HFFc6 (cell line): ENCODE measurements at places on chromosomes 16 and 17.

- DNase-seq: peak; percentile 13
Measured at GRCh38 chr16:48318630-48319029, 66.6 kb downstream of the SIAH1 start.

- no peak for DNase-seq
Measured at GRCh38 chr16:20750558-20750957, 8.9 kb upstream of the THUMPD1 start.

DNA sequence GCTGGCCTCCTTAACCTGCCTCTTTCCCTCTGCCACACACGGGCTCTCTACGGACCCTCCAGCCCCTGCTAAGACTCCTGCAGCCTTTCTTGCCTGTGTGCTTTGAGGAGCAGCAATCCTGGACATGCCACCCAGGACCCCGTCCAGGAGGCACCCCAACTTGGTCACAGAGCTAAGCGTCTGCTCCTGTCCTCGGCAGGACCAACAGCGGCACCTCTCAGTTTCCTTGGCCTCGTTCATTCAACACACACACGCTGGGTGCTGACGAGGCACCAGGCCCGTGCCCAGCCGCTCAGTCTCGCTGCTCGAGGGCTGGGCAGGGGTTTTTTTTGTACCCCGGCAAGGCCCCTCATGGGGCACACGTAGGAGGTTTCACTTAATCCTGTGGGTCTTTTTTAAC lies 15.2 kb downstream of the RPH3AL start:
- no peak for DNase-seq

GRCh38 chr16:84042879-84043485 lies 387 bp upstream of the SLC38A8 start:
- DNase-seq: no peak

DNA sequence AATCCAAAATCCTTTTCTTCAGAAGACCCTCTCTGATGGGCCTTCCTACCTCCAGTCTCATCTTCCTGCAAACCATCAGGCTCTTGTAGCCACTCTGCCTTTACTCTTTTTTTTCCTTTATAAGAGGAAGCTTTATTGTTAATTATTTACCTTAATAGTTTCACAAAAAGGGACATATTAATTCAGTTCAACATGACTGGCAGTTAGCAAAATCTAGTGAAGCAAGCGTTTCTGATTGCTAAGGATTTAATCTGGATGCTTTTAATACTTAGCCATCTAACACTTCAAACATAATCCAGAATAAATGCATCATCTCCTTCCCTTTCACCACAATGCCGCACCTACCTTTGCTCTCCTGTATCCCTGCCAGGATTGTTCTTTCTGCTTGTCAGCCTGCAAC lies 62.0 kb downstream of the SPACA3 start:
- no peak for DNase-seq

GRCh38 chr16:62661435-62661834 lies 625.2 kb upstream of the CDH8 start:
- no peak for DNase-seq

DNA sequence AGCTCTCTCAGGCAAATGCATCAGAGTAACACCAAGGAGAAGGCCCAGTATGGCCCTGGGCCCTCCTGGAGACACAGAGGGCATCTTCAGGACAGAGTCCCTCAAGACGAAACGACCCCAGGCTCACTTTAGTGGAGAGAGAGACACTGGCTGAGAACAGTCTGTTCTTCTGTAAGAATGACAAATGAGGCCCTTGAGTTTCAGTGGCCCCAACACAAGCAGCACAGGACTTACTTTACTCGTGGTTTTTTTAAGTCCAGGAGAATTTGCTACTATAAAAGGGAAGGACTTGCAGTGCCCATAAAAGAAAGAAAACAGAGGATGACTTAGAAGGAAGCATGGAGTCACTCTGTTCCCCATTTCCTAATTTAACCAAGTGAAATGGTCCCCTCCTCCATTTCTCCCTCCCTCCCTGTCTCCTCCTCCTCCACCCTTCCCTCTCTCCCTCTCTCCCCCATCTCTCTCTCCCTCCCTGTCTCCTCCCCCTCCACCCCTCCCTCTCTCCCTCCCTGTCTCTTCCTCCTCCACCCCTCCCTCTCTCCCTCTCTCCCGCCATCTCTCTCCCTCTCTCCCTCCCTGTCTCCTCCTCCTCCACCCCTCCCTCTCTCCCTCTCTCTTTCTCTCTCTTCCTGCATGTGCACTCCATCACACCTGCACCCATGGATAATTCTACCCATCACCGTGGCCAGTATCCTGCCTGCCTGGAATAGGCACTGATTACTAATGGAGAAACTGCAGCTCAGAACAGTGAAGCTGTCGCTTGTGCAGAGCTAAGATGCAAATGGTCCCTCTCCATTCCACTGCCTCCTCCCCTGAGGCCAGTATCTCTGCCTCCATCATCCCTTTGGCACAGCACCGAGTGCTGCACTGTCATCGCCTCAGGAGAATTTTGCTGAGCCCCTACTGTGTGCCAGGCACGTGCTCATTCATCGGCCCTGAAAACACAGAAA lies 47.3 kb upstream of the RBFOX3 start:
- DNase-seq: no peak

- DNase-seq: no peak
Measured at GRCh38 chr16:89861648-89862047, 11.7 kb upstream of the TCF25 start.

DNA sequence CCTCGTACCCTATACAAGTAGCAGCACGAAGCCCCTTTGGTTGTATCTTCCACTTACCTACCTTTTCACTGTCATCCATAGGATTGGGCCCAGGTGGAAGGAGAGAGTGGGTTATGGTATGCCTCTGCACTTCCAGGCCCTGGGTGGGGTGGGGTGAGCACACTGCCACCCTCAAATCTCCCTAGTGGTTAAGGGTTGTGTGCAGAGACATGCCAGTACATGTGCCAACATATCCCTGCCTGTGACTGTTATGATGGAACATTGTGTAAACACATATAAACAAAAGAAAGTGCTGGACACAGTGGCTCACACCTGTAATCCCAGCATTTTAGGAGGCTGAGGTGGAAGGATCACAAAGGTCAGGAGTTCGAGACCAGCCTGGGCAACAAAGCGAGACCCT lies 11.1 kb downstream of the HROB start:
- no peak for DNase-seq

GRCh38 chr17:70165383-70165782 lies 3.9 kb upstream of the KCNJ2 start:
- no peak for DNase-seq

DNA sequence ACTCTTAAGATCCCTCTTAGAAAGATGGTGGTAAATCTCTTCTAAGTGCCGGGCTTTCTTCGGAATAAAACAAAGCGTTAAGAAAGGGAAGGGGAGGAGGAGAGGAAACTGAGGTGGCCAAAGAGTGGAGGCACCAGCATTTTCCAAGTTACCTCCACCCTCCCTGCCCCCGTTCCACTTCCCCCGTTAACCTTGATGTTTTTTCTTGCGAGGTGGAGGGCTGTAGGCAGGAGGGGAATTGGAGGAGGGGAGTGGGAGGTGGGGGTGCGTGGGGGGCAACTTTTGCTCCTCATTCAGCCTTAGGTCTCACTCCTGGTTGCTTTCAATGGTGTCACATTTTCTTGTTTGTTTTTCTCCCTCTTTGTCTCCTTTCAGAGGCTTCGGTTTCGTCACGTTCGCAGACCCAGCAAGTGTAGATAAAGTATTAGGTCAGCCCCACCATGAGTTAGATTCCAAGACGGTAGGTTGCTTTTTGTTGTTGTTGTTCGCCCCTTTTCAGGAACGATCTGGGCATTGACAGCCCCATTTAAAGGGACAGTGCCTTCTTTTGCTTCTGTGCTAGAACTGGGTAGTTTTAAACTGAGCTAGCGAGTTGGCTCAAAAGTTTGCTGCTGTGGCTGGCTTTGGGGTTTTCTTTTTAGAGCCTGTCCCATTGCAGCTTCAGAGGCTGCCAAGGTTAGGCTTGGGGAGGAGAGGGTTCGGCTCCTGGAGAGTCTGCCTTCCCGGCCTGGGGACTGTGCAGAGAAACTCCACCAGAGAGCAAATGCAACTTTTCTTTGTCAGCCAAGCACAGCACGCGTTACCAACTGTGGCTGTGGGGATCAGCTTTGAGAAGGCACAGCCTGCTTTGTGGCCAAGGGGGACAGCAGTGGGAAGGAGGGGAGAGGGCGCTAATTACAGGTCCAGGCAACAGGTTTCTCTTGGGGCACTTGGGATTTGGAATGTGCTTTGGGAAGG lies 1.9 kb downstream of the MSI2 start:
- no peak for DNase-seq

- peak; percentile 79 for DNase-seq
Measured at GRCh38 chr16:90019543-90020259, 445 bp upstream of the DBNDD1 start.

- no peak for DNase-seq
Measured at GRCh38 chr17:5819396-5819795, 235.1 kb upstream of the NLRP1 start.

- DNase-seq: no peak
Measured at GRCh38 chr17:80361495-80362220, 53.3 kb upstream of the ENDOV start.

- no peak for DNase-seq
Measured at GRCh38 chr16:7086822-7087616, 245.6 kb upstream of the RBFOX1 start.

DNA sequence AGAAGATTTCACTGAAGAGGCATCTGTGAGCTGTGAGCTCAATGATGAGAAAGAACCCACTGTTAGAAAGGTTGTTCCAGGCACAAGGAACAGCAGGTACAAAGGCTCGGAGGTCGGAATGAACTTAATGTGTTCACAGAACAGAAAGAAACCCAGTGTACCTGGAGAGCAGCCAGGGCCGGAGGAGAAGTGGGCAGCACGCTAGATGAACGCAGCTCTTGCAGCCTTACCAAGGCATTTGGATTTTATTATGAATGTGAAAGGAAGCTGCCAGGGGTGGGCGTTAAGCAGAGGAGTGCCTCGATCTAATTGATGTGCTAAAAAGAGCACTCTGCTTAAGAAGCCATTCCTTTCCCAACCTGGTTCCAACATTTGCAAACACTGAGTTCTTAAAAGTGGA lies 19.0 kb downstream of the EEF2K start:
- no peak for DNase-seq

- no peak for DNase-seq
Measured at GRCh38 chr17:65638221-65638975, 77.0 kb upstream of the AXIN2 start.

DNA sequence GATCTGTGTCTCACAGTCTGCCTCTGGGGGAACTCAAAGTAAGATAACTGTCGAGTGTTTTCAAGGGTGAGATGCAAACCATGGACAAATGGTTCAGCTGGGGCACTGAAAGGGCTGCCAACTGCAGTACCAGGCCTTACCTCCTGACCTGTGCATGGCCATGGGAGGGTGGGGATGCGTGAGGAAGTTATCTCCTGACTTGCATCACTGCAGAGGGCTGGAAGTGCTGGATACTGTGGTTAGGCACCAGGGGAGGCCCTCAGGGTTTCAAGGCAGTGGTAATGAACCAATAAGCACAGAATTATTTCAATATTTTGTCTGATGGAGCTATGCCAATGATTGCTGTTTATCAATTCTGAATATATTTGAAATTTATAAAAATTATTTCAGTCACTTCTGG lies 159.2 kb downstream of the CYLD start:
- DNase-seq: no peak

- peak; percentile 51 for DNase-seq
Measured at GRCh38 chr17:66115246-66115645, 76.7 kb downstream of the CEP112 start.

DNA sequence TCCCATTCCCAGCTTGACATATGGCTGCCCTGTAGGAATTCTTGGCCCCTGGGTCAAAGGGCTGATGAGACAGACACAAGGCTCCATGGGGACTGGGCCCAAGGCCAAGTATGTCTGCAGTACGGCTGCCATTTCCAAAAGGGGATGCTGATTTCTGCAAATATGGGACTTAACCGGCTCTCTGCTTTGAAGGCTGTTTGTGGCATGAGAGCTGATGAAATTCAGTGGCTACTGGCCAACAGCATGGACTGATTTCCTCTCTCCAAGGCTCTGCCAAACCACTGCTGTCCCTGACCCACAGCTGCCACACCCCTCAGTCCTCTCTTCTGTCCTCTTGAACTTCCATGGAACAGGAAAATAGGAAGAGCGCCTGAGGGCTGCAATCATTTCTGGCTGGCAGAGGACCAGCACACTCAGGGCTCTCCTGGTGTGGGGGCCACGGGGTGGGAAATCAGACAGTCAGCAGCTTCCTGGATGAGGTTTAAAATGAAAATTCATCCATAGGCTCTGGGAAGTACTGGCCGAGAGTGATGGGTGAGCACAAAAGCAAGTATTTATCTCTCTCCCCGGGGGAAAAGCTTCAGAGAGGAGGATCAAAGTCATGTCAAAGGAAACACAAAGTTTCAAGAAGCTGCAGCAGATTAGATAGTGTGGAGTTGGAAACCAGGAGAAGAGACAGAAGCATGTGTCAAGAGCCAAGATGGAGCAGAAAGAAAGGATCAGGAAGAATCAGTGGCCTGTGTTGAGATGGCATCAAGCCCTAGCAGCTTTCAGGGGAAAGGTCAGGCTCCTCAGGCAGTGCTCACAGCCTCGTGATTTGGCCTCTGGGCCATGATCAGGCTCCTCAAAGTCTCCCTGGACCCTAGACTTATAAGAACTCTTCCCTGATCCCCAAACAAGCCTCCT lies 64.1 kb upstream of the SREBF1 start:
- DNase-seq: peak; percentile 95

GRCh38 chr16:48676836-48677235 lies 66.9 kb upstream of the N4BP1 start:
- DNase-seq: peak; percentile 5

DNA sequence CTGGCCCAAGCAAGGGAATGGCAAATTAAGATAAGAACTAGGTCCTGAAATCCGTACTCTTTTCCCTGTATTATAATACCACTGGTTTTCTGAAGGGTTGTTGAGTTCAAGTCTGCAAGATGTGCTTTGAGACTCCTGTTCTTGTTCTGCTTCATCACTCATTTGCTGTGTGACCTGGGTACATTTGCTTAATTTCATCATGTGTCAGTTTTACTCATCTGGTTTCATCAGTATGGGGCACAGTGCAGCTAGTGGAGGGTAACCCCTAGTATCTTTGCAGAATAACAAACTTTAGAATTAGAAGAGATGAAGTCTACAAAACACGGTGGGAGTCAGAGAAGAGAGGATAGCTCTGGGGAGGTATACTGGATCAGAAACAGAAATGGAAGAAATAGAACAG lies 21.9 kb upstream of the EFCAB13 start:
- DNase-seq: no peak

DNA sequence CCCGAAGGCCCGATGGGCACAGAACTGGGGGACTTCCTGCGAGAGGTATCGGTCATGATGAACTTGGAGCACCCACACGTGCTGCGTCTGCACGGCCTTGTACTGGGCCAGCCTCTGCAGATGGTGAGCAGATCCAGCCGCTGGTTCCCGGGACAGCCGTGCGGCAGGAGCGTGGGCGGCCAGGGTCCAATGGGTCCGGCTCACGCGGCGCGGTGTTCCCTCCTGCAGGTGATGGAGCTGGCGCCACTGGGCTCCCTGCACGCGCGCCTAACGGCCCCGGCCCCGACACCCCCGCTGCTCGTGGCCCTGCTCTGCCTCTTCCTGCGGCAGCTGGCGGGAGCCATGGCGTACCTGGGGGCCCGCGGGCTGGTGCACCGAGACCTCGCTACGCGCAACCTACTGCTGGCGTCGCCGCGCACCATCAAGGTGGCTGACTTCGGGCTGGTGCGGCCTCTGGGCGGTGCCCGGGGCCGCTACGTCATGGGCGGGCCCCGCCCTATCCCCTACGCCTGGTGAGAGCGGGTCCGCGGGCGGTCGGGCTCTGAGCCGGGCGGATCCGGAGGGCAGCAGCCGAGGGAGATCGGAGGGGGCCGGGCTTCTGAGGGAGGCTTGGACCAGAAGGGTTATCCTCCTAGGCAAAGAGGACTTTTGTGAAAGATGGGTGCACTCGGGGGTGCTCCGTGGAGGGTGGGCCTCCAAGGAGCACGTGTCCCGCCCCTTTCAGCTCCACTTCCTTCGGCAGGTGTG lies 3.0 kb downstream of the TNK1 start:
- no peak for DNase-seq
